ENCODE measurements at places on chromosomes 11 and 22.

DNA sequence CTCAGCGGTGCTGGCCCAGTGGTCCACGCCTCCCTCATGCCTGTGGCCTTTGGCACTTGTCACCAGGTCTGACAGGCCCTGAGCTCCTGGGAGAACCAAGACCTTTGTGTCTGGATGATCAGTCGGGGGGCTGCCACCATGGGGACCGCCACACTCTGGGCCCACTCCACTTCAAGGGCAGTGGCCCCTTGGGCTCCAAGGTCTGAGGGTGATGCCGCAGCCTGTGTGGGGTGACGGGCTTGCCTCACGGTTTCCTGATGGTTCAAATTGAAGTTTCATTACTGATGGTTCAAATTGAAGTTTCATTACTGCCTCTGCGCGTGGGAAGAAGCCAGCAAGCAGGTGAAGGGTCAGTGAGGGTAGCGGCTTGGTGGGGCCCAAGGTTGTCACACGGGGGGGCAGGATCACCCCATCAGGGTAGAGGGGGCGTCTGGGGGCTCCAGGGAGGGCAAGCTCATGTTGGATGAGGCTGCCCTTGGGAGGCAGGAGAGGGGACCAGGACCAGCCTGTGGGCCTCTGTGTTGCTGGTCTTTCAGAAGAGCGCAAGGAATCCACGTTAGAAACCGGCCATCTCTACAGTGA is 27.5 kb downstream of the TRMU start:
- DNase-seq: no peak

GRCh38 chr11:69939551-69940245 is 120.5 kb upstream of the FGF3 start:
- DNase-seq: no peak

- no peak for DNase-seq
Observed at GRCh38 chr11:97454988-97455387, 1065.2 kb downstream of the JRKL start.

DNA sequence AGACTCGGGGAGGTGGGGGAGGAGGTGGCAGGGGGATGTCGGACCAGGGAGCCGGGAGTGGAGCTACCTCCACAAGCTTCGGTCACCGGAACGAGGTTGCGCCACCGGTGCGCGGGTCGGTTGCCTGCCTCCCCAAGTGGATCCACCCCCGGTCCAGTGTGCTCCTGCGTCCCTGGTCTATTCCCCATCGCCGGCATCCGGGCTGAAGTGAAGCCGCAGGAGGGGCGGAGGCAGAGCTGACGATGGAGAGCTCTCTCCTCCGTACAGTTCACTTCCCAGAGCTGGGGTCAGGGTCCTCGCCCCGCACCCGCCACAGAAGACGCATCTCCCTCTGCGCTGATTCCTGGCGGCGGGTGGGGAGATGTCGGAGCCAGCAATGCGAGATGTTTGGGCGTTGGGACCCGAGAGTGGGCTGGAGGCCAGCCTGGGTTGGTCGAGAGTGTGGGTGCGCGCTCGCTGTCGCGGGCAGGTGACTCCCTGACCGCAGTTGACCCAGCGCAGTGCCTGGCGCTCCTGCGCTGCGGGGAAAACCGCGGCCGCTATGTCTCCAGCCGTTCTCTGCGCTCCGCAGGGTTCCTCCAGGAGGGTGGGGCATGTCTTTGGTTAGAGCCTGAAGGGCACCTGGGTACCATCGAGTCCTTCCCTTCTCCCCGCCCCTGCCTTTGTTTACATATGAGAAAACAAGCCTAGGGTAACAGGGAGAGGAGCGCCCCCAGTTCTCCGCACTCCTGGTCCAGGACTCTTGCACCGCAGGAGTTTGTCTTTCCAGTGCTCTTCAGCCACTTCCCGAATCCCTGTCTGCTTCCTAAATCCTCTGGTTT is 1.7 kb downstream of the C11orf96 start:
- DNase-seq: no peak

DNA sequence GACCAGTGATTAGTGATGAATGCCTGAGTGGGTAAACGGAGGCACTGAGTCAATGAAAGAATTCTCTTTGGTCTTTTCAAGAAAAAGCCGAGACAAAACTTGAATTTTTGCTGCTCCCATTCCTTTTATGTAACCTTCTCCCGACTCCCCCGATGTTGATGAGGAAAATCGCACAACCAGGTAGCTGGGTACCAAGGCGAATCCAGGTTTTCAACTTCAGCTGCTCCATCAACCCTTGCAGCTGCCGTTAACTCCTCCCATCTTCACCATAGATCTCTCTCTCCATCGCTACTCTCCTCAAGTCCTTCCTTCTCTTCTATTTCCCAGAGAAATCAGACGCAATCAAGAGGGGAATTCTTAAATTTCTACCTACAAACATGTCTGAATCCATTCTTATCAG is 611 bp upstream of the USP2 start:
- no peak for DNase-seq

- peak; percentile 28 for DNase-seq
Observed at GRCh38 chr11:62664405-62665074, 470 bp downstream of the C11orf98 start.

- DNase-seq: no peak
Observed at GRCh38 chr11:117634756-117635603, 162.0 kb downstream of the DSCAML1 start.

Measured in NCI-H1694 (cell line).